ENCODE measurements at places on chromosomes 5 and 9. TPM values are rescaled to one million over a fixed set of nuclear protein-coding genes. Genes with fewer than 3 reads are reported as not detected.

- no peaks in the 10 kb centered on the region for H3K36me3 ChIP-seq
- H3K27ac ChIP-seq, result no peak overlapping the region
- H3K27me3 ChIP-seq, result no peaks in the 10 kb centered on the region
- H3K4me1 ChIP-seq, result no peaks in the 10 kb centered on the region
- no peak overlapping the region for H3K4me3 ChIP-seq
- no peak for DNase-seq
Measured at GRCh38 chr9:84212982-84213381, 127.6 kb downstream of the SLC28A3 start.

The SOHLH1 gene
- polyA plus RNA-seq, result not detected

DNA sequence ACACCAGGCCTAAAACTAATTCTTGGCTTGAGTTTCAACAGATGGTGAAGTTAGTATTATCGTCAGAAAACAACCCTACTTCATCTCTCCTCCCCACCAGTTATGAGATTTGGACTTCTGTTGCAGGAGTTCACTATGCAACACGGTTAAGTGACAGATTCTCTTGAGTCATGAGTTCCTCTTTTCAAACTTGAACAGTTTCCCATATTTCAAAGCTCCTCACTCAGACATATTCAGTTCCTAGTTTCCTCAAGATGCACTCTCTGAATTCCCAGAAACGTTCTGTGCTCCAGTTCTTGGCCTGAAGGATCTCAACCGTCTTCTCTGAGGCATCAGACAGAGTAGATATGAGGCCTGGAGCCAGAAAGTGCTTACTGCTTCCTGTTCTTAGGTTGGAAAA lies 7.3 kb upstream of the PTGER4 start:
- no peak for DNase-seq
- H3K27ac ChIP-seq, result no peak overlapping the region
- no peaks in the 10 kb centered on the region for H3K36me3 ChIP-seq

GRCh38 chr5:52684051-52684450 lies 103.7 kb upstream of the ITGA1 start:
- no peak overlapping the region for H3K27ac ChIP-seq
- DNase-seq, result no peak
- H3K4me1 ChIP-seq, result no peaks in the 10 kb centered on the region
- no peak overlapping the region for H3K4me3 ChIP-seq

GRCh38 chr9:137504432-137504777 lies 45.3 kb upstream of the NSMF start:
- H3K36me3 ChIP-seq, result no peaks in the 10 kb centered on the region
- H3K27me3 ChIP-seq, result no peaks in the 10 kb centered on the region
- no peaks in the 10 kb centered on the region for H3K4me1 ChIP-seq
- H3K4me3 ChIP-seq, result no peak overlapping the region
- H3K27ac ChIP-seq, result no peak overlapping the region

The PTRH1 gene
- polyA plus RNA-seq, result 13.0 TPM

The OR1Q1 gene
- polyA plus RNA-seq, result not detected

DNA sequence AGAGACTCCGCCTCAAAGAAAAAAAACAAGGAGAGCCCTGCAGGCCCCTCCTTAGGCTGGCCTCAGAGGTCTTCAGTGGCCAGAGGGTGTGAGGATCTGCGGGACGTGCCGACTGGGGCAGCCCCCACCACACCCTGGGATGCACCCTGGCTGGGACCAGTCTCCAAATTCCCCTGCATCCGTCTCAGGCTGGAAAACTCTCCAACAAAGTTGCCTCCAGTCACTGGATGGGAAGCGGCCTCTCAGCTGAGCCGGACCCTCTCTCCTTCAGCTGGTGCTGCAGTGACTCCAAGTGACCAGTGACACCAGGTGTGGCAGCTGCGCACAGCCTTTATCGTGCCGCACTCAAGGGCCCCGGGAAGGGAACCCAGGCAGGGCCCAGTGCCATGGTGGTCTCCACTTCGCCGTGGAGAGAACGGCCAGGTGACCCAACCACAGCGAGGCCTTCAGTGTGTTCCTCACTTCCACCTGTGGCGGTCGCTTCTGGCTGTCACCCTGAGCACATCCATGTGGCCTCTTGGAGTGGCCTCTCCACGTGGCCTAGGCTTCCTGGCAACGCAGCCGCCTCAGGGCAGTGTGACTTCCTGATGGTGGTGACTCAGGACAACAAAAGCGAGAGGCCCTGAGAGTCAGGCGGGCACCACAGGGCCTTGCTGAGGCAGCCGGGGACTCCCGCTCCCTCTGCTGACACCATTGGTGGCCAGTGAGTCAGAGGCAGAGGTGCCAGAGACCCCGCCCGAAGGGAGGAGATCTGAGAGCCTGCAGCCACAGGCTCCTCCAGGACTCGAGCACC lies 19.3 kb upstream of the CAMSAP1 start:
- H3K36me3 ChIP-seq, result peaks cover 33% of the 10 kb centered on the region
- DNase-seq, result no peak

The IL13 gene
- polyA plus RNA-seq, result not detected

The KCNV2 gene
- polyA plus RNA-seq, result not detected

- no peaks in the 10 kb centered on the region for H3K36me3 ChIP-seq
- H3K27ac ChIP-seq, result no peak overlapping the region
- DNase-seq, result no peak
- peaks cover 23% of the 10 kb centered on the region for H3K4me1 ChIP-seq
- no peaks in the 10 kb centered on the region for H3K27me3 ChIP-seq
Measured at GRCh38 chr5:56633950-56634349, 181.4 kb upstream of the MAP3K1 start.
